ENCODE measurements at places on chromosomes 7 and 10.

DNA sequence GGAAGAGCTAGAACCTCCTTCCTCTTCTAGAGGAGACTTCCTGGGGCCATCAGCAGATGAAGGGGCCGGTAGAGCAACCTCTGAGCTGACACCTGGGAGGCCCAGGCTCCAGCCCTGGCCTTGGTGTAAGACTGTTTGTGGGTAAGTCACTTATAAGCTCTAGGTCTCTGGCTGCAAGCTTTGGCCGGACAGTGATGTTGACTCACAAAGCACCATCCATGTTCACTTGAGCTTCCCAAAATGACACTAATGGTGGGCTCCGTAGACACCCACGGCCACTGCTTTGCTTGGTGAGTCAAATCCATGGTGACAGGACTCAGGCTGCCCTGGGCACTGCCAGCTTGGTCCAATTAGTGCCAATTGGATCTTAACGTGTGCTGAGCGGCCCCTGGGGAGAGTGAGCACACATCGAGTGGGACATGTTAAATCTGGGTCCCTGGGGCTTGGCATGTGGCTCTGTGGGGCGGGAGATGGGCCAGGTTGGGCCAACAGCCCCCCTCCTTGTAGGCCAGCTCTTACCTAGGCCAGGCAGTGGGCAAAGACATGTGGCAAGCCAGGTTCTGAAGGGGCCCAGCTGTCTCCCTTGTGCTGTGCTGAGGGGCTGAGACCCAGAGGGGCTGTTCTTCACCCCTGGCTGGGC, 16.7 kb downstream of the NEURL1 start:
- DNase-seq: no peak

DNA sequence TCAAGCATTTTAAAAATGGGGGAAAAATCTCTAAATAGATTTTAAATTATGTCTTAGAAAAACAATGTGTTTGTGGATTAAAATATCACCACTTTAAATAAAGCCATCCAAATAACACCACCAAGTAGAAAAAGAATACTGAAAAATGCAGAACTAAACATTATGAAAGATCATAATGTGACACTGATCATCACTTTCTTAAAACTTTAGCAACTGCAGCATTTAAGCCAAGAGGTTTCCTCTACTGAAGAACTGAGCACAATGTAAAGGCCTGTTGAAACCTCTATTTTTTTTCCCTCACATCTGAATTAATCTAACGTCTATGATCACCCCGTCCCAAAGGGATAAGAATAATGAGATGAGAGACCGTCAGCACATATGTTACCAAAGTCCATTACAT, 18.6 kb downstream of the MINDY3 start:
- DNase-seq: no peak

GRCh38 chr7:17939606-17940301, 540 bp downstream of the SNX13 start:
- DNase-seq: peak; percentile 75

GRCh38 chr7:130084037-130084875, 13.9 kb downstream of the KLHDC10 start:
- no peak for DNase-seq

DNA sequence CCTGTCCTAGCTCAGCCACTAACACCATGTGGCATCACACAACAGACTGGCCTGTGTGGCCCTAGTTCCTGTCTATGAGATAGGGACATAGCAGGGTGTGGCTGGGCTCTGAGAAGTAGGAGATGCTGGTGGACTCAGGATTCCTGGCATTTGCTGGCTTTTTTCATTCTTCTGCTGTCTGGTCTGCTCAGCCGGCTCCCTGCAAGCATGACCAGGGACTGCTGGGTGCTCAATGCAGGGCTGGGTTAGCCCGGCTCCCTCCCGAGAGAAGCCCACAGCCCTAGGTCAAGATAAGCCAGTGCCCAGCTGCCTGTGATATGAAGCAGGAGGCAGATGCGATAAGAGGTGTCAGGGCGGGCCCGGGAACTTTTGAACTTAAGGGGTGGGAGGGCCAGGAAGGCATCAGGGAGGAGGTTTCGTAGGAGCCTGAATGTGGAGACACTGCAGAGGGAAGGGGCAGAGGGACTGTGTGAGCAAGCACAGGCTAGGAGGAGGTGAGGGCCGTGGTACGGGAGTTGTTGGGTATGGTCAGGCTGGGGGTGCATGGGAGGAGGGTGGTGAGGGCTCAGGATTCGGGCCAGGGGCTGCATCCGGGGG, 3.5 kb downstream of the AQP1 start:
- DNase-seq: peak; percentile 80

DNA sequence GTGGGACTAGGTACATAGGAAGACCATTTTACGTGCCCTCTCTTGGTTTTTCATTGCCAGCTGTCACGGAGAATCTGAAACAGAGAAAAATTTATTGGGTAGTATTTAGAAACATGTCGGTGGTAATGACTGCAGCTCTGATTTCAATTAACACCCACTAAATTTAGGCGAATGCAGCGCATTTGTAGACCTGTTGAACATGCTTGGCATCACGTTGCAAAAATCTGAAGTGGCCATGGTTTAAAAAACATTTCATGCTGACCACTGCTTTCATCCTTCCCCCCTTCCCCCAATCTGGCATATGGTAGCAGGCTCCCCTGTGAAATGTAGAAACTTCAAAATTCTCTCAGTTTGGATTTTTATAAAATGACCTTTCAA, 34.0 kb downstream of the LRMDA start:
- no peak for DNase-seq

- no peak for DNase-seq
These were observed 153.3 kb upstream of the INSYN2A start for GRCh38 chr10:127349737-127350136.

Measured in liver (tissue), 10 donors.